IPS DF 6.9 (cell line): ENCODE measurements at places on chromosomes 7 and 10.

GRCh38 chr7:498678-499641 is 20.7 kb downstream of the PDGFA start:
- DNase-seq: no peak

DNA sequence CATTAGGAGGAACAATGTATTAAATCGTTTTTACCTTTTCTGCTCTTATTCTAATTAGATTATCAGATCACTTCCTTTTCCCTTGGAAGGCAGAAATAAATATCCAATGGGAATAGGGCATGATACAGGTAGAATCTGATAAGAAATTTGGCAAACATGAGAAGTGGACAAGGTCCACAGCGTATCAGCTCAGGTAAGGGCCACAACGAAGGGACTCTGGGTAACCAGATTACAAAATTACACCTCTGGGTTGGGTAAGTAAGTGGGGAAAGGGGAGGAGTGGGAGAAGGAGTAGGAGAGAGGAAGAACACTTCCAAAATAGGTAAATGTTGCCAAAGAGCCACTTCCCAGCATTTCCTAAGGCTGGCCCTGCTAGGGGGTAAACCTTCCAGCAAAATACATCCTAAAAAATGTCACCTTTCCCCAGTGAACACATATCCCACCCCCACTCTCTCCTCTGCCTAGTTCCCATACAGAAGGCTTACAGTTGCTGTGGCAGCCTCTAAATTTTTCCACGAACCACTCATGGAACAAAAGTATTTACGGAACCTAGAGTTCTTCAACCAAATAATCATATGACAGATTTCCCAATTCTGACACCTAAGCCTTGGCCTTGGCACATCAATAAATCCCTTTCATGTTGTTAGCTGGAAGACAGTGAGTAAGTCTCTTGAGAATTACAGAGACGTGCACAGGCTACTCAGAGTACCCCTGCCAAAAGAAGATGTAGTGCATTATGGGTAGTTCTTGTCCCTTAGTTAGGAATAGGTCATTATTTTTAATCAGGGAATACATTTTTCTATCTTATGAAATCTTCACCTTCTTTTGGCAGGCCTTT is 51.5 kb upstream of the DLX6 start:
- no peak for DNase-seq

- no peak for DNase-seq
Observed at GRCh38 chr7:116161728-116162127, 48.6 kb upstream of the TES start.

GRCh38 chr10:114709984-114710383 is 51.9 kb upstream of the ABLIM1 start:
- no peak for DNase-seq

- DNase-seq: no peak
Observed at GRCh38 chr10:3720228-3721019, 64.6 kb downstream of the KLF6 start.

GRCh38 chr7:6158424-6159096 is 113.9 kb downstream of the CYTH3 start:
- no peak for DNase-seq

DNA sequence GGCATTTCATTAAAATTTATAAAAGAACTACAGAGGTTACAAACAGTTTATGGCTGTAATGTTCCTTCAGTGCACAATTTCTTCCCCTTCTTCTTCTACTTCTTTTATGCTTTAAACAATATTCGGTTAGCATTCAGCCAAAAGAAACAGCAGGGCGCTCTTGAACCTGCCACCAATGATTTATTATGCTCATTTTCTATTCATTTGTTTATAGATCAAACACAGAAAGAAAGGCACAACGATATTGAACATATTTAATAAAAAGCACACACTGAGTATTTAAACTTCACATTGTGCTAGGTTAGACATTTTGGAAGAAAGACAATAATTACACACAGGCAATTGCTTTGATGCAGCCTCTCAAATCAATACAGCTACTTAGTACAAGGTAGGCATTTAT is 1025.8 kb upstream of the LRRN3 start:
- no peak for DNase-seq

GRCh38 chr10:86374664-86375063 is 8.1 kb upstream of the GRID1 start:
- DNase-seq: no peak

- no peak for DNase-seq
Observed at GRCh38 chr7:74584160-74584954, 73.2 kb upstream of the GTF2I start.

DNA sequence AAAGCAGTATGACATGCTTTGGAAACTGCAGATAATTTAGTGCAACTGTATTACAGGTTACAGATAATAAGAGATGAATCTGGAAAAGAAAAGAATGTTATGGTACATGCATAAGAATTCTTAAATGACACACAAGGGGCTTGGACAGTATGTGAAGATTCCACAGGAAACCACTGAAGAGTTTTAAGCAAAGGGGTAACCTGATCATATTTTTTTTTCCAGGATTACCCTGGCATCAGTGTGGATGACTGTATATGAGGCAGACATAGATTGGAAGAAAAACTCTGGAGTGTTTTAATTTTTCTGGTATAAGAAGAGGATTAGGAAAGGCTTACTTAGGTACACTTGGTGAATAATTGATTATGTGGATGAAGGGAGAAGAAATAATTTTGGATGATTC is 8.1 kb downstream of the TFPI2 start:
- no peak for DNase-seq
